H1 (cell line): ENCODE measurements at places on chromosomes 5 and 9. TPM values are rescaled to one million over a fixed set of nuclear protein-coding genes. Genes with fewer than 3 reads are reported as not detected.

GRCh38 chr9:36218011-36218410 lies 27.3 kb downstream of the CLTA start:
- peaks cover 7% of the 10 kb centered on the region for H3K36me3 ChIP-seq
- no peak overlapping the region for H3K27ac ChIP-seq
- no peak for DNase-seq
- H3K4me1 ChIP-seq: no peaks in the 10 kb centered on the region

Gene FANCG
- total RNA-seq: 86.7 and 87.1 TPM in 2 replicates

Gene ZDHHC11
- 16.6 and 19.8 TPM in 2 replicates for total RNA-seq

Gene FAM169A
- 78.7 and 83.1 TPM in 2 replicates for total RNA-seq
